Kidney (tissue), 22 donors: ENCODE measurements at places on chromosomes 16 and 17. TPM values are rescaled to one million over a fixed set of nuclear protein-coding genes. Genes with fewer than 3 reads are reported as not detected.

DNA sequence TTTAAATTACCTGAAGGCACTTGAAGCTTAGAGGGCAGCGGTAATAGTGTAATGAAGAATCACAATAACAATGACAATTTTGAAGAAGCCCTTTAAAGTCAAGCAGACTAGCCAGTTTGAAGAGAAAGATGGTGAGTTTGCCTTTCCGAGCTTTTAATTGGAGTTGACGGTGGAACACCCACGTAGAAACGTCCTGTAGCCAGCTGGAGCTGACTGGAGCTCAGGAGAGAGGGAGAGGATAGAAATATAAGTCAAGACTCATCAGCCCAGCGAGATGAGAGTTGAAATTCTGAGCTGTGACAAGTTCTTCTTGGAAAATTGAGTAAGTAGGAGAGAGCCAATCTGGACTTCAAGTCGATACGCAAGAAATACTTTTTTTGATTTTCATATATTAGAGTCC, 91.7 kb upstream of the CACNG3 start:
- no peak for DNase-seq

The ITGAX gene
- polyA plus RNA-seq, result 0.37 TPM

DNA sequence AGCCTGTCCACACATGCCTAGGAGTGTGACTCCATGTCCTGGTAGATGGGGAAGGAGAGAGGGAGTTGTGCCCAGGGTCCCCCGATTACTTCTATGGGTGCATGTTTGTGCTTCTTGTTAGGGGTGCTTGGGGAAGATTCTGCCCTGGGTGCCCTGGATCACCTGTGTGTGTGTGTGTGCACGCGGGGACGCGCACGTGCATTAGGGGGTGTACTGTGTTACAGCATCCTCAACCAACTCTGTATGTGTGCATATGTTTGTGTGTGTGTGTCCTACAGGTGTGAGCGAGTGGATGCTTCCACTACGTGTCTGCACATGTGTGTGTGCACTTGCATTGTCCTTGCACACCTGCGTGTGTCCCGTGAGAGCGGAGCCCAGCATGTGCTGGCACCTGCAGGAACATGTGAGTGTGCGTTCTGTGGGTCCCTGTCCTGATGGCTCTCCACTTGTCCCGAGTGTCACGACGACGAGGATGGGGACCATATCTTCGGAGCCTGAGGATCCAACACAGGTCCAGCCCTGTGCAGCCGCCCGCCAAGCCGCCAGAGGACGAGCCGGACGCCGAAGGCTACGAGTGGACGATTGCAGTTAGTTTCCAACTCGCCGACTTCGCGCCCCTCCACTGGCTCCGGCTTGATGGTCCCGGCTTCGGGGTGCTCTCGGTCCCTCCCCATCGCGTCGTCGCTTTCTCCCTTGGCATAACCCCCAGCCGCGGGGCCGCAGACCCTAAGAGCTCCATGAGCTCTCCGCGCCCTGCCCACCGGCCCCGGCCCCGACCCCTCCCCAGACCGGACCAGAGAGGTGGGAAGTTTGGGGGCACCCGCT, 6.0 kb upstream of the TBC1D3B start:
- peak; percentile 40 for DNase-seq

DNA sequence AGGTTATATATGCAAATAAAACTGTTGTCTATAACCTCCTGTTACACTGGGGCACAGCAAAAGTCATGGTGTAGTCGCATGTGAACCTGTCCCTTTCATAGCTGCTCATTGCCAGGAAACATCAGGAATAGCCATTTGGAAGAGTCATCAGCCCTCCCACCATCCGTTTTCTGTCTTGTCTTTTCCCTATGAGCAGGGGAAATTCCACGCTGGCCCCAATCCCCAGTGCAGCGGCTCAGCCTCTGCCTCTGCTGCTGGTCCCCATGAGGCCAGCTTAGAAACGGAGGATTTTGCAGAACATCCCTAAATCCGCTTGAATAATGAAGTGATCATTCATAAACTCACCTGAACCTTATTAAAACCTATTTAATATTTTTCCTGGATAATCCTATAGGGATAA, 10.5 kb downstream of the MAPT start:
- no peak for DNase-seq

- no peak for DNase-seq
Measured at GRCh38 chr17:2289878-2290478, 13.6 kb downstream of the SMG6 start.

The TBC1D26 gene
- not detected for polyA plus RNA-seq
